ELR (cell line): ENCODE measurements at places on chromosomes 1 and 21.

GRCh38 chr1:165117482-165117881, 239.0 kb downstream of the LMX1A start:
- DNase-seq = no peak

GRCh38 chr1:28449904-28450303, 55.9 kb upstream of the RCC1 start:
- DNase-seq = no peak

GRCh38 chr1:114282751-114283403, 129.2 kb upstream of the SYT6 start:
- DNase-seq = peak; percentile 83

GRCh38 chr1:91854852-91855534, 31.0 kb downstream of the TGFBR3 start:
- DNase-seq = no peak

- no peak for DNase-seq
Observed at GRCh38 chr1:161069731-161070270, at the start of gene ARHGAP30. Gene ARHGAP30 (minus strand): TSS chr1:161069891. CDS start chr1:161069624, 267 bp downstream.
